ENCODE measurements at places on chromosomes 2 and 18. TPM values are rescaled to one million over a fixed set of nuclear protein-coding genes. Genes with fewer than 3 reads are reported as not detected.

Gene SLC38A11
- not detected for total RNA-seq

Gene LAMA3
- total RNA-seq: not detected

Gene ANKRD62
- not detected for total RNA-seq

Gene ACP1
- 81.4 TPM for total RNA-seq

Gene GPR45
- total RNA-seq: not detected

Gene RGPD3
- not detected for total RNA-seq

Gene ARHGAP28
- total RNA-seq: 22.8 TPM

Gene RAPH1
- total RNA-seq: 38.6 TPM

Gene ZNF804A
- total RNA-seq: not detected

Gene CNDP1
- not detected for total RNA-seq

Gene ABCB11
- not detected for total RNA-seq

Gene INO80B
- 41.9 TPM for total RNA-seq

DNA sequence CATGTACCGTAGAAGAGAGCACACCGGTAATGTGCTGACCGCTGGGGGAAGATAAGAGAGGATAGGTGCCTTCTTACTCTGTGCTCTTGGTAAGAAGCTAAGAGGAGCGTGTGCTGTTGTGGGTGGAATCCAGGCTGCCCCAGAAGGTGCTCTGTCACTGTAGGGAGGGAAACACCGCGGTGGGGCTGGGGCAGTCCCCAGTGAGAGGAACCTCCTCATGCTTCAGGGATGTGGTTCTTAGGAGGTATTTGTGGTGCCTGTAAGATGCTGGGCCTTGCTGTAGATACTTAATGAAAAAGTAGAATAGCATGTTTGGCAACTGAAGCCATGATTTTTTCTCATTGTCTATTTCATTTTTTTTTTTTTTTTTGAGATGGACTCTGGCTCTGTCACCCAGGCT is 1.1 kb downstream of the COLEC11 start:
- no peak for DNase-seq

GRCh38 chr2:127012868-127013267 is 94.1 kb downstream of the BIN1 start:
- peak; percentile 25 for DNase-seq

GRCh38 chr2:239264492-239264837 is 136.4 kb downstream of the HDAC4 start:
- DNase-seq: no peak

DNA sequence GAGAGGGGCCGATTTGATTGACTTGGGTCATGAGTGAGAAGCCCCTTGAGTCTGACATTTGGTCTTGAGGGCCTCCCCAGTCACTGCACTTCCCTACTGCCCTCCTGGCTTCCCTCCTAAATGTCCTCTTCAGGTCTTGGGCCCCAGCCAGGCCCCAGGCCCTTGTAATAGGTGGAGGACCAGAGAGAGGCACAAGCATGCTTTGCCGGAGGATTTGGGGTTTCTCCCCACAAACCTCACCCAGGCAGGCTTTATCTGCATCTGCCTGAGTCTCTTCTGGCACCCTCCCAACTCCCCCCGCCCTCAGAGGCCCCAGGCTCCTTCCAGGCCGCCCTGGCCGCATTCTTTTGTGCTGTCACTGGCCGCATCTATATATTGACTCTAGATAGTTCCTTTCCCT is 270.7 kb downstream of the HAUS1 start:
- no peak for DNase-seq

DNA sequence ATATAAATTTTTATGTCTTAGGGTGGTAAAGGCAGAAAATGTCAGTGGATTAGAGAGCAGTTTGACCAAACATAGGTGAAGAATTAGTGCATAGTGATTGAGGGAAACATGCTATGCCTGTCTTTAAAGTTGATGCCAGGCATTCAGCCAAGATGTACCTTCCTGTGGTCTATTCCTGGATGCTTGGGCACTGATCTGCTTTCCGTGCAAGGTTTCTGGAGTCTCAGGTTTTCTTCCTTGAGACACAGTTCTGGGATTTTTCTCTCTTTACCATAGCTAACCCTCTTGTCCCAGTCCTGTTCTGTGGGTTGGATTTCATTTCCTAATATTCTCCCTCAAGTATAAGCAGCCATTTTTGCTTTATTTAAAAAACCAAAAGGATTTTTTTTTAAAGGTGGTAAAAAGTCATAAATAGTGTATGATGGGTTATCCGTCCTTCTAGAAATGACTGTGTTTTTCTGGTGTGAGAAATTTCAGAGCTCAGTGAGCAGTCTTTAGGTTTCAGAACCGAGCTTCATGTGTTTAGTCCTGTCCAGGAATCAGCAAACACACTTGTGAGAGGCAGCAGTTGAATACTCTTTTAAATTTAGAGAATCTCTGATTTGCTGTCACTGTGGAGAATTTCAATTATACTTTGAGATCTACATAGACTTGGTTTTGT is 43.0 kb upstream of the CYBRD1 start:
- DNase-seq: no peak

GRCh38 chr2:165474619-165475276 is 5.2 kb downstream of the CSRNP3 start:
- no peak for DNase-seq

- DNase-seq: no peak
These were observed 48.7 kb downstream of the PSMG2 start for GRCh38 chr18:12751503-12751884.

DNA sequence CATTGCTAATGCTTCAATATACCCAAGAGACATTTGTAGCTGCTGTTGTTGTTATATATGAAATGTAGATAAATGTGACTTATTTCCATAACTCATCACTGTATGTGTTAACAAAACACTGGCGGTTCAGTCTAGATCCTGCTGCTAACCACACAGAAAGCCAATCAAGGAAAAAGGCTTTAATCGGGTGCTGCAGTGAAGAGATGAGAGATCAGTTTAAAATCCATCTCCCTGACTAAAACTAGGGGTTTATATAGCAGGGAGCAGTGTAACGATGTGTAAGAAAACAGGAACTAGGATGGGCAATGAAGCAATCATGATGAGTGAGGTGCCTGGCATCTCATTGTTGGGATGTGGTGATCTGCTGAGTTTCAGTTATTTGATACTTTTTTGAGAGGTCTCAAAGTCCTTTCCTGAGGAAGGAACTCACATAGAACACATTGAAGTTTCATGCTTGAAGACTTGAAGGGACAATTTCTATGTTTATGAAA is 677.7 kb upstream of the CDH7 start:
- DNase-seq: no peak

DNA sequence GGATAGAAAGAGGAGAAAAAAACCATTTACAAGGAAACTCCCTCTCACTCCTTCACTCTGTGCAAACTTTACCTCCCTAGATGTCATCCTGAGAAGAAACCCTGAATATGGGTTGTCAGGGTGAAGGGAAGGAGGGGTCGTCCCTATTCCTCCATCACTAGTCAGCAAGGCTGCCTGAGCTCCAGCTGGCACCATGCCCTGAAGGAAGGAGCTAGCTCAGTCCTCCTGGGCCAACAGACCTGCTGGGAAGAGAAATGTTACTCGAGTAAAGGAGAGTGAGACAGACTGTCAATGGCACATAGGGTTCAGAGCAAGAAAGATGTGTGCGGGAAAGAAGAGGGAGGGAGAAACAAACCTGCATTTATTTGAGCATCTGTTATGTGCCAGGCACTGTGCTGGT is 18.3 kb upstream of the EPAS1 start:
- no peak for DNase-seq

- no peak for DNase-seq
These were observed 37.5 kb downstream of the MAP4K3 start for GRCh38 chr2:39399570-39399969.

DNA sequence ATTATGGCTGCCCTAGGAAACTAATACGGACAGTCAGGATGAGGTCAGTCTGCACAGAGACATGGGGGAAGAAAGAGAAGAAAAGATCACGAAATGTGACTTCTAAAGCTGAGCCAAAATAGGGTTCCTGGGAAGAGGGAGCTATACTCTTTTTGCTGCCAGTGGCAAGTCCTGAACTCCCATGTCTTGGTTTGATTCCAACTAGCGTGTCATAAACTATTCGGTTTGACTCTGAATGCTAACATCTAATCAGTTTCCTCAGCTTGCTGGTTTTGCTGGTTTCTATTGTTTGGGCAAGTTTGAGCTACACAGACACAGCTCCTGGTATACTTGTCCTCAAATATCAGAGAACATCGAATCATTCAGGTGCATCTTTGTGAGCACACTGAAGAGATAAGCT is 80.5 kb upstream of the CYP1B1 start:
- DNase-seq: no peak

DNA sequence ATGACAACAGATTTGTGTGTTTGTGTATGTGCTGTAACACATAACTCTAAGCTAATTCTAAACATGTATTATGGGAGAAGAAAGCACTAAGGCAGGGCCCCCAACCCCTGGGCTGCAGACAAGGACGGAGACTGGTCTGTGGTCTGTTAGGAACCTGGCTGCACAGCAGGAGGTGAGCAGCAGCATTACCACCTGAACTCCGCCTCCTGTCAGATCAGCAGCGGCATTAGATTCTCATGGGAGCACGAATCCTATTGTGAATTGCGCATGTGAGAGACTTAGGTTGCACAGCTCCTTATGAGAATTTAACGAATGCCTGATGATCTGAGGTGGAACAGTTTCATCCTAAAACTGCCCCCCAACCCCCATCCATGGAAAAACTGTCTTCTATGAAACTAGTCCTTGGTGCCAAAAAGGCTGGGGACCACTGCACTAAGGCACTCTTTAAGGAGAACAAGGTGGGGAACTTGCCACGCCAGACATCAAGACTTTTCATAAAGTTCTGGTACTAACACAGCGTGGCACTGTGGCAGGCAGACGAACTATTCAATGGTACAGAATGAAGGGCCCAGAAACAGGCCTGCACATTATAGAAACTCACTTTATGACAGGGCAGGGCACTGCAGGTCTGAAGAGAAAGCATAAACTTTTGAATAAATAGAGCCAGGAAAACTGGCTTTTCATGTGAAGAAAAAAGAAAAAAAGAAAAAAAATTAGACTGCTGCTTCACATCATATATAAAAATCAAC is 14.0 kb downstream of the REEP1 start:
- DNase-seq: no peak

DNA sequence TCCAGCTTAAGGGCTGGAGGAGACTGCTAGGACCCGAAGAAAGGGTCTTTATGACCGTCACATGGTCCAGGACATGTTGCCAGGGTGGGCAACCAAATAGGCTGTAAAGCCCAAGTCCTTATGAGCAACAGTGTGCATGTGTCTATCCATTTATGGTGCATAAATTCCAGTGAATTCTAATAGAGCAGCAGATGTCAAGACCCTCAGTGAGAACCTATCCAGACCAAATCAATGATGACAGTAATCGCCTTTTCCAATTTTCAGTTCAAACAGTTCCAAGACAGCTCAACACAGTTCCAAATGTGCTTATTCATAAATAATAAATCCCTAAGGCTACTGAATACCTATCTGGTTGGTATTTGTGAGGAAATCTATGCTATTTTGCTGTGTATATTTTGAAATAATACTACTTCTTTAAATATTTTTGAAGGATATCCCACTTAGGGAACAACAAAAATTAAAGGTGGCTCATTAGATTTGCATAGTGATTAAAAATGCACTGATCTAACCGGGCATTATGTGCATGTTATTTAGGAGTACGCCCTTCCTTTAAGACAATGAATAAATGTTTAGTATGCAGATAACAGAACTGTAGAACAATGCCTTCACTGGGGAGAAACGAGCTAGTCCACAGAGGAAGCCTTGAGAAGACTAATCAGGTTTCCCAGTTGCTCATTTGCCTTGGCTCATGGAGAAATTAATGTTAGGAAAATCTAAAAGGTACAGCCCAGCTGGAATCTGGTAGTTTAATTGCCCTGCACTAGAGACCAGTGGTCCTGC is 519.5 kb upstream of the CHAC2 start:
- no peak for DNase-seq

GRCh38 chr2:119112230-119112629 is 46.3 kb downstream of the C1QL2 start:
- DNase-seq: no peak

DNA sequence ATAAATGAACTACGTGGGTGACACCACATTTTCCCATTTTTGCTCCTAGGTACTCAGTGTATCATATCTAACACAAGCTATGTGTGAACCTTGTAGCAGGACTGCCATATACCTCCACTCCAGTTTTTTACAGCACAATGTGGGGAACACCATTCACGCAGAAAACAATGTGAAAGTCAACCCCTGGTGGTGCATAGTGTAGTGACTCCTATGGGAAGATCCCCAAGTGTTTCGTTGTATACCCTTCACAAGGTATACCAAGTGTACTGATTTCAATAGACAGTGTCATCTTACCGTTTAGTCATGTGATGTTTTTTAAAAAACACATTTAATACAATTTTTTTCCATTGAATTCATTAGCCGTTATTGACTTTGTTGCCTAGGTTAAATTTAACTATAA is 68.1 kb downstream of the ANKRD12 start:
- no peak for DNase-seq

DNA sequence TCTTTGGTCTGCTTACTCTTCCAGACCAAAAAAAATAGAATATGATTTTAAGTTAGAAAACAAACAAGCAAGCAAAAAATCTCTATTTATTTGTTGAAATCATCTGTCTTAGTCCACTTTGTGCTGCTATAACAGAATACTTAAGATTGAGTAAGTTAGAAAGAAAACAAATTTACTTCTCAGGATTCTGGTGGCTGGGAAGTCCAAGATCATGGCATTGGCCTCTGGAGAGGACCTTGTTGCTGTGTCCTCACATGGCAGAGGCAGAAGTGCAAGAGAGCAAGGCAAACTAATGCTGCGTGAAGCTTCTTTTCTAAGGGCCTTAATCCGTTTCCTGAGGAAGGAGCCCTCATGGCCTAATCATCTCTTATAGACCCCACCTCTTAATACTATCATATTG is 156.2 kb downstream of the SPP2 start:
- no peak for DNase-seq

DNA sequence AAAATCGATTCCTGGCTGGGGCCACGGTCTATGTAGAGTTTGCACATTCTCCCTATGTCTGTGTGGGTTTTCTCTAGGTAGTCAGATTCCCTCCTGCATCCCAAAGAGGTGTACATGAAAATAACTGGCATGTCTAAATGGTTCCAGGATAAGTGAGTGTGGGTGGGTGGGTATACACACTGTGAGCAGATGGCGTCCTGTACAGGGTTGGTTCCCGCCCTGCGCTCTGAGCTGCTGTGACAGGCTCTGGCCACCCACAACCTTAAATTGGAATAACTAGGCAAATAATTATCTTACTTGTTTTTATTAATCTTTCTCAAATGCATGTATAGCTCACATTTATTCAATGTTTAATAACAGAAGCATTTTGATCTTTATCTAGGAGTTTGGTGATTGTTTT is 16.3 kb downstream of the THOC1 start:
- no peak for DNase-seq

GRCh38 chr2:42196403-42197267 is 27.5 kb downstream of the EML4 start:
- no peak for DNase-seq

GRCh38 chr2:116810645-116811044 is 1003.8 kb upstream of the DDX18 start:
- no peak for DNase-seq

DNA sequence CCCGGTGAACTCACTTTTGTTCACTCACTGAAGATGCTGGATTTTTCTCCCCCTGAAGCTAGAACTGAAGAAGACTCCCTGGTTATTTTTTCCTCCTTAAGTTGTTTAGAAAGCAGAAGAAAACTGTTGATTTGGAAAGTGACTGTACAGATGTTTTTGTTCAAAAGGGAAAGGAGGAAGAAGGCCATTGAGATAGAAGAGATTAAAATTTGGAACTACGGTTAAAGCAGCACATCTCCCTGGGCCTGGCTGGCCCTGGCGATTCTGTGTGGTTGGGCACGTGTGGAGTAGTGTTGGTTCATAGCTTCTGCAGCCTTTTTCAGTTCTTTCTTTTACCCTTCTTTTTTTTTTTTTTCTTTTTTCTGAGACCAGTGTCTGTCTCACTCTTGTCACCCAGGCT is 109.2 kb downstream of the MAP4K4 start:
- no peak for DNase-seq
